RPMI8226 (cell line): ENCODE measurements at places on chromosomes 3 and 15.

DNA sequence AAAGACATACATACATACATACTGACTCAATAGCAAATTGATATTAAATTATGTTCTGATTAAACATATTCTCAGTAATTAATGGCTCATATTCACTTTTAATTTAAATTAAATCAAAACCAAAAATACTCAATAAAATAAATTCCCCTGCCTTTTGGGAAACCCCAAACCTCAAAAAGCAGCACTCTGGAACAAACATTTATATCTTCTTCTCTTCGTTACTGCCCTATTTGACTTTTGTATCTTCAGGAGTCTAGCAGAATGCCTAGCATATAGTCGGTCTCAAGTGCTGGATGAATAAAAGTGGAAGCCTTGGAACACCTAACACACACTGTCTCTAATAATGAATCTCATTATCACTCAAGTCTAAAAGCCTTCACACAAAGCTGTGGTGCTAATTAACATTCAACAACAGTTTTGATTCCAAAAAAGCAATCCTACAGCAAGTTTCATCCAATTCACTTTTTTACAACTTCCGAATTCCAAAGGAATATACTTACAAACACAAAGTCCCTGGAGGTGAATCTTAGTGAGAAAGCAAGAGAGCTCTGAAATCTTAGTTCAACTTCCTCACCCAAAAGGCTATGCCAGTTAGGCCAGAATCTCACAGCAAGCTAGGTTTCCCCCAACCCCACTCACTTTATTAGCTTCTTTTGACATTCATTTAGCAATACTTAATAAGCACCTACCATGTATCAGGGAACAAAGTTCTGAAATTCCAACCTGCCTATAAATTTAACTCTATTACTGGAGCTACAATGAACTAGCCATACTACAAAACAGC, 35.0 kb downstream of the GSK3B start:
- DNase-seq = no peak

DNA sequence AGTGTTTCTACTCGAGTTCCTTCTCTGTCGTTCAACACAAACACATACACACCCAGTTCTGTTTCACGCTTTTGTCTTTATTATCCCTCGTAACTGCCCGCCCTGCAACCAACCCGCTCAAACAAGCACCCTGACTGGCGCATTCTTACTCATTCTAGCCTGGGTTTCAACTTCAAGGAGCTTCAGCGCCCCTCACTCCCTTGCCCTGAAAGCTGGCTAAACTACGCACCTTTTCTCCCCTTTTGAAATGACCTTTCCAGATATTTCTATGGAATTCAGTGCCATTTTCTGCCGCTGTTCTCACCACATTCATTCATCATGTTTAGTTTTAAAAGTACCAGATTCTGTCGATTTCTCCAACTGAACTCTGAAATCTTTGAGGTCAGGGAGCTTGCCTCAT, 653 bp upstream of the MFSD1 start:
- no peak for DNase-seq

GRCh38 chr3:99768126-99768525, 49.5 kb upstream of the CMSS1 start:
- DNase-seq = no peak

DNA sequence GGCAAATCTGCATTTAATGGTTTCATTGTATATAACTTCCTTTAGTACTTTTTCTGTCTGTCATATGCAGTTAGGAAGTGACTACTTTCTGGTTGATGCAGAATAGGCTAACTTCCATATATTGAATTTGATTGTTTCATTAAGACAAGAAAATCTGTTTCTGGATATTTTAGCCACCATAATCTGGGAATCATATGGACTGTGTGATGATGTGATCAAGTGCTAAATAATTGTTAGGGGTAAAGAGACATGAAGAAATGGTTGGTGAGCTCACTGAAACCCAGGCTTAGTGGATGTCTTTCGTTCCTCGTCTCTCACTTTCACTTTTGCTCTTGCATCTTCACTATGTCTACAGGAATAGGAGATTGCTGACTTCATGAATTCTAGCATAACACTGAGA, 3.5 kb upstream of the MNS1 start:
- DNase-seq = peak; percentile 84

DNA sequence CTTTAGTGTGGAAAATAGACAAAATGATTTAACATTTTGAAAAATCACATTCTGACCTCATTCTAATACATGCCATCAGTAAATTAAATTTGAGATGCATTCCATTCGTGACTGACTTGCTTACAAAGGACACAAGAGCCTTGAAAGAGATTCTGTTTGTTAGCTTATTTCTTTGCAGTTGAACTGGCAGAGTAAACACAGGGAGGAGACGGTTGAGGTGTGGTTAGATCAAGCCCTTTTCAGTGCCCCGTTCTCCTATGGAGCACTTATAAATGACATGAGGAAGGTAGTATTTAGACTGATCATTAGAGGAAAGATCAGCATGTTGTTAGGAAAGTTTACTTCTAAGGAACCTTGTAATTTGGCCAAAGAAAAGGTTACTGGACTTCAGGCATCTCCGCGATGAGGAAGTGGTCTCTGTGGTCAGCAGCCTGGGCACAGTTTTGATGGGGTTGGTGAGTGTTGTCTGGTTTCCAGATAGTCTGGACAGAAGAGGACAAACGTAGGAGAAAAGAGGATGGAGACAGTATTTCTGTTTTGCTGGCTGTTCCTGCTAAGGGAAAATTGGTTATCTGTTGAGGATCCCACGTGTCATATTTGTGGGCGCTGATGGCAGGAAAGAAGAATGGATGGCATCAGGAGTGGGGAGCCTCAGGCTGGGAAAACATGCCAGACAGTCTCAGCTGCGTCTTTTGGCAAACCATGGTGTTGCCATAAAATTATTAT, 328.9 kb upstream of the TBL1XR1 start:
- DNase-seq = no peak

DNA sequence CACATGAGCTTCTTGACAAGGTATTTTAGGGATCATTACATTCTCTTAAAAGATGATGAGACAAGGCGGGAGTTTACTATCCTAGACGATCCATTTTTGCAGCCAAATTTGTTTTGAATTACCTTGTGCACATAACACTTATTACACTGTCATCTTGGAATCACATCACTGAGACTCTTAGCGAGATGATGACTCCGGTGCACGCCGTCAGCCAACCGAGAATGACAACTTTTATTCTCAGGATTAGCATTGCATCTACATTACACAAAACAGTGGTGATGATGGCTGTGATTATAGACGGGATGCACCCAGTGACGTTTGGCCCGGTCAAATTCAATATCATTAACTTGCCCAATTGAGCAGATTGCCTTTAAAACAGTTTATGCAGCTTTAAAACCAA, 216.1 kb downstream of the PDZRN3 start:
- no peak for DNase-seq

GRCh38 chr3:72635551-72635950, 212.7 kb downstream of the SHQ1 start:
- no peak for DNase-seq

GRCh38 chr3:11477407-11477911, 166.3 kb downstream of the VGLL4 start:
- DNase-seq = no peak

GRCh38 chr3:65762235-65762580, 276.5 kb downstream of the MAGI1 start:
- DNase-seq = no peak

DNA sequence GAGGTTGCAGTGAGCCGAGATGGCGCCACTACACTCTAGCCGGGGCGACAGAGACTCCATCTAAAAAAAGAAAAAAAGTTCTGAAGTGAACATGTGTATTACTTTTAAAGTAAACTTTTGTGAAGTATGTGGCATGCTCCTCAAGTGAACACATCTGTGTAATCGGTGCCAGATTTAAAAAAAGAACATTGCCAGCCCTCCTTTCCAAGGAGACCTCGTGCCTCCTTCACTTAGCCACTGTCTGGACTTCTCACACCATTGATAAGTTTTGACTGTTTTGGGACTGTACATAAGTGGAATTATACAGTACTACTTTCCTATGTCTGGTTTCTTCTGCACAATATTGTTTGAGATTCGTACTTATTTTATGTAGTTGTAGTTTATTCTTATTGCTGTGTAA, 140.4 kb downstream of the UBE2E2 start:
- DNase-seq = no peak

- peak; percentile 20 for DNase-seq
Observed at GRCh38 chr15:70892912-70893560, 410 bp downstream of the LRRC49 start.

- DNase-seq = peak; percentile 38
Observed at GRCh38 chr3:17740721-17741141, 1.7 kb downstream of the TBC1D5 start.

GRCh38 chr3:148255981-148256969, 441.4 kb upstream of the AGTR1 start:
- DNase-seq = no peak

DNA sequence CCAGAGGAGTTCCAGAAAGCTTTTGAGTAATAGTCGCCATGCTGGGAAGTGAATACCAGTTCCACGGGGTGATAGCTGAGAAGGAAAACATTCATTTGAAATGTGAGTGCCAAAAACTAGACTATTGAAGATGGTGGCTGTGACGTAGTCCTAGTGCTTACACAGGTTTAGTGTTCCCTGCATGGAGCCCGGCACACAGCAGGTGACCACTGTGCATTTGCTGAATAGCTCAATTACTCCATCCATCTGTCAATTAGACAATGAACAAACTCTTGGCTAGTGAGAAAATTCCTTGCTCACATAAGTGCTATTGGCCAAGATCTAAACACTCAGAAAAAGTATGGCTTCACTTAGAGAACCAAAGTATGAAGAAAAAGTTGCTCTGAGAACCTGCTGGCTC, 448.1 kb upstream of the WNT5A start:
- DNase-seq = no peak

DNA sequence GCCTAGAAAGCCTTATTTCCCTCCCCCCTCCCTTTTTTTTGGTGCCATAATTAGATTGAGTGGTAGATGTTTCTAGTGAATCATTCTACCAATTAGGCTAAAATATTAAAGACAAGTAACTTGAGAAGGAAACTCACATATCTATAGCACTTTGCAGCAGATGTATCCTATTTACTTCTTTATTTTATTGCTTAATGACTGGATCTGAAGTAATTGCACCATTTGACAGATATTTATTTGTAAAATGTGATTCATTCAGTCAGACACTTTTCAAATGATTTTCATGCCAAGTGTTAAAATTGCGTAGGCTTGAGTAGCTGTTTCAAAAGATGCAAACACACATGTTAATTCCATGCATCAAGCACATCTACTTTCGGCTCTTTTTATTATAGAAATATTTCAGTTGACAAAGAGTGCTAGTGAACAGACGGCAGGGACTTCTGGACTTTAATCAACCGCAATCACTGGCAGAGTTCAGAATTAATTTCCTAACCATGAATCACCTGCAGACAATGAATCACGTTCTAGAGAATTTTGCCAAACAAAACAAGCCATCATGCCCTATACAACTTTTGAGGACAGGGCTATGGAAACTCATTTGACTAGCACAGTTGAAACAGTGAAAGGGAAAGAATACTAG, 636.8 kb downstream of the MECOM start:
- DNase-seq = no peak

- no peak for DNase-seq
Observed at GRCh38 chr3:61450866-61451265, 110.5 kb upstream of the PTPRG start.

- no peak for DNase-seq
Observed at GRCh38 chr15:65213241-65213640, 2.0 kb upstream of the CILP start.

DNA sequence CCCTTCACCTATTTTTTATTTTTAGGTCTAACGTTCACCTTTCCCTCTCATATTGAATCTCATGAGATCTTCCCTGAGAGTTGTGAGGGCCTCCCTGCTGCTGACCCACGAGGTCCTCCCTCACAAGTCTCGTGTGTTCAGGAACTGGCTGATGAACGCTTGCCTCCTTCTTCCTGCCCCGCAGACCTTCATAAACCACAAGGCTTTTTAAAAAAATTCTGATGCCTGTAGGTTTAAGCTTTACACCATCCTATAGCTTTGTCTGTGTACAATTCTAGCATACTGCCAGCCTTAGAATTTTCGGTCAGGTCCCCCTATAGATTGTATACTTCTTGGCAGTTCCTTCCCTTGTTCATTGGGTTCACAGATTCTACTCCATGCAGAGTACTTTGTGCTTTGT, 50.5 kb downstream of the CHST2 start:
- DNase-seq = no peak

DNA sequence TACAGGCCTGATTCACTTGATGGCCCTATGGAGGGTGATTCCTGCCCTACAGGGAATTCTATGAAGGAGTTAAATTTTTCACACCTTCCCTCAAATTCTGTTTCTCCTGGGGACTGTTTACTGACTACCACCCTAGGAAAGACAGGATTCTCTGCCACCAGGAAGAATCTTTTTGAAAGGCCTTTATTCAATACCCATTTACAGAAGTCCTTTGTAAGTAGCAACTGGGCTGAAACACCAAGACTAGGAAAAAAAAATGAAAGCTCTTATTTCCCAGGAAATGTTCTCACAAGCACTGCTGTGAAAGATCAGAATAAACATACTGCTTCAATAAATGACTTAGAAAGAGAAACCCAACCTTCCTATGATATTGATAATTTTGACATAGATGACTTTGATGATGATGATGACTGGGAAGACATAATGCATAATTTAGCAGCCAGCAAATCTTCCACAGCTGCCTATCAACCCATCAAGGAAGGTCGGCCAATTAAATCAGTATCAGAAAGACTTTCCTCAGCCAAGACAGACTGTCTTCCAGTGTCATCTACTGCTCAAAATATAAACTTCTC, 43.6 kb downstream of the BLM start:
- DNase-seq = no peak

DNA sequence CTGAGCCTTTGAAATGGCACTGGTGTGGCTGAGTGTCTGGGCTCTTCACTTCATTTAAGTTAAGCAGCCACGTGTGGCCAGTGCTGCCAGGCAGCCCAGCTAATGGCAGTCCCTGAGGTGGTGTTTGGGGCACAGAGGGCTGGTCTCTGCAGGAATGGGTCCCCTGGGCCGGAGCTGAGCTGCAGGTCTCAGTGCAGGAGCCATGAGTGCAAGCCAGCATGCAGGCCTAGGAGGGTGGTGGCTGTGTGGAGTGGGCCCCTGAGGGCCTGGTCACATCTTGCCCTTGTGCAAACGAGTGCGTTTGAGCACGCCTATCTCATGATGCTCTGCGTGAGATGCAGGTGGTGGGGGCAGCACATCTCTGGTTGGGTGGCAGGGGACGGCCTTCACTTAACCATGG, 48.9 kb downstream of the PLXNA1 start:
- DNase-seq = no peak

DNA sequence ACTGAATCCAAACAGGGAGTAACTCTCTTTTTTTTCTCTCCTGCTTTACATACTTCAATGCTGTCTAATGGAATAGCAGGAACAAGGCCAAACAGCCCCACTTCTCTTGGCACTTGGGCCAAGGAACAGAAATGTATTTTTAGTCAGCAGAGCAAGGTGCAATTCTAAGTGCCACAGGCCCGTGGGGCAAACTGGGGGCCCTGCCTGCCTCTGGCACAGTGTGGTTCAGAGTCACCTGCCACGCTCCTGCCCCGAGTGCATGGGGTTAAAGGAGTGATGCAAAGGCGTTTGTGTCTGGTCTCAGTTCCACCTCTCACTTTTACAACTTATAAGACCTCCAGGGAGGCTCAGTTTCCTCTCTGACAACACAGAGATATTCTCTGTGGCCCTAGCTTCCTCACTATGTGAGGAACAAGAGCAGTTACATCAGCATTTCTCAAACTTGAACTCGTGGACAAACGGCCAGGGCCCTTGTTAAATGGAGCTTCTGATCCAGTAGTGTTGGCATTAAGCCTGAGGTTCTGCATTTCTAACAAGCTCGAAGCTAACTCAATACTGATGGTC, 51.3 kb downstream of the LRIG1 start:
- no peak for DNase-seq
